Fibroblast of skin of back (primary cell): ENCODE measurements at places on chromosomes 6 and 20.

DNA sequence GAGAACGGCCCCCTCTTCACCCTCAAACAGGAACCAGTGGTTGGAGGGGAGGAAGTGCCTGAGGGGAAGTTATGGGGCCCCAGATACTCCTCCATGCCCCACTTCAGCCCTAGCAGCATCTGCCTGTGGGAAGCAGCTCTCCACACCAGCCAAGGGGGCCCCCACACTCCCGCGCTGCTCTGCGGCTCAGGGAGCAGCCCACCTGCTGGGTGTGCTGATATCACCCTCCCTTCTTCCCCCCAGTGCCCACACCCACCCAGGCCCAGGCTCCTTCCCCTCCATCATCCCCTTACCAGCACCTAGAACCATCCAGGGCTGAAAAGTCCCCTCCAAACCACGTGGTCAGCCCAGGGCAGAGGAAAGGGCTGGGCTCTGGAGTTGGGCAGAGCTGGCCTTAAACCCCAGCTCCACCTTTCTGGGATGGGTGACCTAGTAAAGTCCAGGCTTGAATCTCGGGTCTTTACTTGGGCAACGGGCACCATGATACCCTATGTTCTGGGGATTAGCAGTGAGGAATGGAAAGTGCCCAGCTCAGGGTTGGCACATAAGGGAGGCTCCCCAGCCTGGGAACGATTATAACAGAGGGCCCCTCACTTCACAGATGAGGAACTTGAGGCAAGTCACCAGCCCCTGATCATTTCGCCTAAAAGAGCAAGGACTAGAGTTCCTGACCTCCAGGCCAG, 663 bp downstream of the LST1 start:
- DNase-seq: no peak

- DNase-seq: peak; percentile 27
Measured at GRCh38 chr20:5056801-5057599, 55.7 kb upstream of the SLC23A2 start.

- DNase-seq: no peak
Measured at GRCh38 chr20:12914804-12915203, 94.0 kb upstream of the SPTLC3 start.

GRCh38 chr6:166281104-166281503, 27.1 kb downstream of the PRR18 start:
- no peak for DNase-seq

DNA sequence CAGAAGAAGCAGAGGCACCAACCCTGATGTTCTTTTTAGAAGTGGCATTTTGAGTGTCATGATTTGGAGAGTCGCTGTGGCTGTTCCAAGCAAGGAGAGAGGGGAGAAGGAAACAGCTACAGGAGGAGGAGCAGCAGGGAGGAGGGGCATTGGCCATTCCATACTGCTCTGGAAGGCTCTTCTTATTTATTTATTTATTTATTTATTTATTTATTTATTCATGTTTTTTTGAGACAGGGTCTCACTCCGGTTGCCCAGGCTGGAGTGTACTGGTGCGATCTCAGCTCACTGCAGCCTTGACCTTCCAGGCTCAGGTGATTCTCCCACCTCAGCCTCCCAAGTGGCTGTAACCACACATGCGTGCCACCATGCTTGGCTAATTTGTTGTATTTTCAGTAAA, 178.3 kb upstream of the PROKR2 start:
- DNase-seq: no peak

DNA sequence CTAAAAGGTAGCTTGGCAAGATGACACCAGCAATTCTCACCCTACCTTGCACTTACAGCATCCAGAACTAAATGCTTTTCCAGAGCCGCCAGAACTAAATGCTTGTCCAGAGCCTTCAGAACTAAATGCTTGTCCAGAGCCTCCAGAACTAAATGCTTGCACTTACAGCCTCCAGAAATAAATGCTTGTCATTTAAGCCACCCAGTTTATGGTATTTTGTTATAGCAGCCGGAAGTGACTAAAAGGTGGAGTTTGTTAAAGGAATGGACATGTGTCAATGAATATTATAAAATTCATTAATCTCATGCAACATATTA, 133.5 kb downstream of the GPX5 start:
- no peak for DNase-seq

DNA sequence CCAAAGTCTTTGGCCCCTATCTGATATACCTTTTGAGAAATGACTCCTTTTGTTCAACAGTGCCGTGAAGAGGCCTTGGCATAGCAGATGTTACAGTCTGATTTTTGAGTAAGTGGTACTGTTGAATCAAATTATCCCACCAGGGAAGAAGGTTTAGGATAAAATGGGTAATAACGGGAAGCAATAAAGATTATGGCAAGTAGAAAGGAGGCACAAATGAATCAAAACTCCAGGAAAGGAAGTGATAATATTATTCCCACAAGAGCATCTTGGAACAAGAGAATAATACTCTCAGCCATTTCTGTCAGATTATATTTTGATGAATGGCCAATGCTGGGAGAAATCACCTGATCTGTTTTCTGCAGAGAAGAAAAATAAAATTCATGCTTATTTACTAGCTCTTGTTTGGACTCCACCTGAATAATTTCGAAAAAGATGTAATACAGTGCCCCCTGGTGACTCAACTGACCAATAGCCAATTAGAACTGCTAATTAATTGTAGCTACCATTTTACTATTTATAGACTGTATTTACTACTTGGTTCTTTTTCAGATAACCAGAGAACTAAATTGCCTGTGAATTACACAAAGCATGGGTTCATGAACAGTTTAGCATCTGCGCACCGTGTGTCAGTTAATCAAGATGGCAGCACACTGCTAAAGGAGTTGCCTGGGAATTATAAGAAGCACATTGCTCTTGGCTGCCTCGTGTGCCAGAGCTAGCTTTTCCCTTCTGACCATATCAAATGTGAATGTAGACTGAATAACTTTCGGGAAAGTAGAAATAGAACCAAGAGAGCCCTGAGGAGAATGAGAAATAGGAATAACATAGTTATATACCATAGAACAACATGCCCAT, 78.5 kb upstream of the TRDN start:
- DNase-seq: peak; percentile 12

DNA sequence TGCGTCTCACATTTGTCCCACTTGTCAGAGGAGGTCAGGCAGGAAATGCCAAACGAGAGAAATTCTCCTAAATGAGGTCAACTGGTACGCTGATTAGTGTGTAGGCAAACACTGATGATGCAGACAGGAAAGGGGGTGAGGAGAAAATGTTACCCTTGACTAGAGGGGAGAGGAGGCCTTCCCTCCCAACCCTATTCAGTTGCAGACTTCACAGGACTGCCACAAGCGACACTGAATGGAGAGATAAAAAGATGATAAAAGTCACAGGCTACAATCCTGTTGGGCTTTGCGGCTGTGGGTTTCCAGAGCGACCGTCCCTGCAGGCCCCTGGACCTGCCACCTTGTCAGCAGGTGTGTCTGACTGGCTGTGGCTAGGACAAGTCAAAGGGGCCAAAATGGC, 569.4 kb downstream of the CDH26 start:
- DNase-seq: no peak

GRCh38 chr6:84356907-84357306, 129.5 kb upstream of the CEP162 start:
- DNase-seq: no peak

- DNase-seq: no peak
Measured at GRCh38 chr20:23533161-23533560, 35.1 kb downstream of the CST9L start.

GRCh38 chr20:58765780-58766179, 73.2 kb downstream of the NPEPL1 start:
- DNase-seq: no peak

GRCh38 chr6:101907356-101908217, 514.1 kb downstream of the GRIK2 start:
- DNase-seq: no peak
